Fibroblast of skin of right biceps (primary cell): ENCODE measurements at places on chromosomes 4 and X.

- DNase-seq, result no peak
Observed at GRCh38 chr4:46316215-46316614, 73.7 kb downstream of the GABRA2 start.

GRCh38 chr4:159042097-159042605, 60.7 kb upstream of the RAPGEF2 start:
- no peak for DNase-seq

GRCh38 chrX:44319550-44319949, 23.9 kb downstream of the EFHC2 start:
- DNase-seq, result no peak

DNA sequence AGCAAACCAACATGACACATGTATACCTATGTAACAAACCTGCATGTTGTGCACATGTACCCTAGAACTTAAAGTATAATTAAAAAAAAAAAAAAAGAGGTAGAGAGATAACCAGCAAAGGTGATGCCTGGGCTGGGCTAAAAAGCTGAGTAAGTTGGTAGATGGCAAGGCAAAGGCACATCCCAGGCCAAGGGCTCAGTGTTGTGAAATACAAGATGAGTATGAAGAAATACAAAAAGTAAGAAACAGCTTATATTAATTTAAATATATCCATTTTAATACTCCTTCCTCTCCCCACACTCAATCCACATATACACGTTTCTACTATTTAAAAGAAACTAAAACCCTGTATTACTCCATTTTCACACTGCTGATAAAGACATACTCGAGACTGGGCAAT, 25.8 kb downstream of the TEC start:
- DNase-seq, result no peak

DNA sequence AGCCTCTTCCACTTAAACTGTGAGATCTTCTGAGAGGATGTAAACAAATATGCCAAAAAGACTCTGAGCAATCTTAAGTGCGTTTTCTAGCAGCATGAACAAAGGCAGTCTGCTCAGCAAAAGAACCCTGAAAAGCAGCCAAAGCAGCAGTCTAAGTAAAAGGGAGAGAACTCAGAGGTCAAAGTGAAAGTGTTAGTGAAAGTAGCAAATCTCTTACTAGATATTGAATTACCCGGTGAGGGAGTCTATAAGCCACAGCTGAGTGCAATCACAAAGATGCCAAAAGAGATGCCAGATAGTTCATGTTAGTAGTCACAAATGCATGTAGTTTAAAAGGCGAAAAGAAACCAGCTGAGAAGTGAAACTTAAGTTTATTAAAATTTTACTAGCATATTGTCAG, 7.9 kb upstream of the GNRHR start:
- DNase-seq, result peak; percentile 9

- no peak for DNase-seq
Observed at GRCh38 chrX:154307202-154307601, 11.6 kb downstream of the TKTL1 start.

GRCh38 chr4:17512973-17513665, 1.2 kb upstream of the QDPR start:
- no peak for DNase-seq

GRCh38 chrX:19549838-19550237, 34.5 kb upstream of the MAP3K15 start:
- DNase-seq, result no peak

GRCh38 chr4:91037951-91038350, 910.8 kb downstream of the CCSER1 start:
- no peak for DNase-seq

DNA sequence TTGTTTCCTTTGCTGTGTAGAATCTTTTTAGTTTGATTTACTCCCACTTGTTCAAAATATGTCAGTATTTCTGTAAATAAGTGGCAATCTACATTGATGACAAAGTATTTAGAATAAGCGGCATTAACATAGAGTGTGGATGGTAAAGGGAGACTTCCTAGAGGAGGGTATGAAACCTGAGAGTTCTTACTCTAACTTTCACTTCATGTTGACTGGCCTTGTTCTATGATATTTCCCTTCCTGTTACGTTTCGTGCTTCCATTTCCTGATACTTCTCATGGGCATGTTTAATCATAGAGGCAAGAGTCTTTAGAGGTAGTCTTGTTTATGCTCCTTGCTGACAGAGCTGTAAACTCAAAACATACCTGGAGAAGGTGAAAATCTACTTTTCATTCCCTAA, 408.9 kb downstream of the GLUD2 start:
- no peak for DNase-seq

DNA sequence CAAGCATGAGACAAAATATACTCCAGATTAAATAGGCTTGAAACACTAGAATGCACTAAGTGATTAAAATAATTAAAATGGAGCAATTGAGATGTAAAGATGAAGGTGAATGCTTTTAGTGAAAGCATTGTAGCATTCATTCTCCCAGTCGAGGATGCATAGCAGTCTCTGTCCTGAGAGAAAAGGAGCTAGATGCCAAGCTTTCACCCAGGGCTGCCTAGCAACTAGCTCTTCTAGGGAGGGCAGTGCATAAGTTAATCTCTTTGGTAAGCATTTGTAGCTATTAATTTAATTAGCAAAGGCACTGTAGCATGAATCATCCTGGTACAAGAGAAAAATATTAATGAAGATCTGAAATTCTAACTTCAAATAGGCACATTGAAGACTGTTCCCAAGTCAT, 1014.8 kb downstream of the C4orf33 start:
- DNase-seq, result no peak

GRCh38 chrX:3141031-3141430, 99.8 kb downstream of the ARSF start:
- DNase-seq, result no peak

DNA sequence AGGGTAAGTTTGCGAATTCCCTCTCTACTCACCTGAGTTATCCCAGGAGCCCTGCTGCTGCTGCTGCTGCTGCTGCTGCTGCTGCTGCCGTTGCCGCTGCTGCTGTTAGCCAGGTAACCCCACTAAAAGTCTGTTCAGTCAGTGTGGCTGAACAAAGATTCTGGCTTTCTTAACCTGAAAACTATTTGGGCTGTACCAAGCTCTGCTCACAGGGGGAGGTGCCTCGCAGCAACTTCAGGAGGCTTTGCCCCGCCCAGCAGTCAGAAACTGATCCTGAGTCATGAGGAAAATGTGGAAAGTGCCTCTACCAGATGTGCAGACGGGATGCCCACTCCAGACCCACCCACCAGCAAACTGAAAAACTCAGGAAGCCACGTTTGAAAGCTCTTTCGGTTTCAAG, at the start of gene CAPN6:
TSS of gene CAPN6 (minus strand) at position 145 of the 400 bp plus-strand sequence. CDS start 6,547 bp downstream, outside the sequence.
- peak; percentile 13 for DNase-seq

GRCh38 chr4:68209003-68209402, 36.5 kb downstream of the TMPRSS11B start:
- DNase-seq, result no peak

DNA sequence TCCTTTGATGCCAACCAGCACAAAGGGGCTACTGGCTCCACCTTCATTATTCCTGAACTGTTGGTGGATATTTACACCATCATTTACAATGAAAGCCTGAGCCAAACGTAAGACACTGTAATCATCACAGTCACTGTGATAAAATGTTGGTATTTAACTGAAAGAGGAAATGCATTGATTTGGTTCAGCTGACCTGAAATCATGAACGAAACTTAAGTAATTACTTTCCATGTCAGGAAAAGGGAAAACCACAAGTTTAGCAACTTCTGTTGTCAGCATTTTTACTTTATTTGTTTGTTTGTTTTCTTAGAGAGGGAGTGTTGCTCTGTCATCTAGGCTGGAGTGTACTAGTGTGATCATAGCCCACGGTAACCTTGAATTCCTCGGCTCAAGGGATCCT, 247.8 kb upstream of the FAM47A start:
- no peak for DNase-seq

DNA sequence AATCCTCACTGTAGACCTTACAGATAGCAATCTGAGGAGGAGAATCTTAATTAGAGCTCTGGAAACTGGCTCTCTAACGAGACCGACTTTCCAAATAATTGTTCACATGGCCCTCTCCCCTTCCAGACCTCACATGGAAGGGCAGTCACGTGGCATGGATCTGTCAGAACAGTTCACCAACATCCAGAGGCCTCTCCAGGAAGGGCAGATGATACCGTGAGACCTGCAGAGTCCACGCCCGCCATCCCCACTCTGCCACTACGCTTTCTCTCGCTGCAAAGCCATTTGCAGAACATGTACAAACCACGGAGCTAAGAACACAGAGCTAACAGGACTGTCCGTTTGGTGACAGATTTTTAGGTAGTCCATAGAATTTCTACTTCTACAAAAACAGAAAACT, 20.7 kb downstream of the FAT1 start:
- no peak for DNase-seq
